ENCODE measurements at places on chromosomes 2 and 18. TPM values are rescaled to one million over a fixed set of nuclear protein-coding genes. Genes with fewer than 3 reads are reported as not detected.

DNA sequence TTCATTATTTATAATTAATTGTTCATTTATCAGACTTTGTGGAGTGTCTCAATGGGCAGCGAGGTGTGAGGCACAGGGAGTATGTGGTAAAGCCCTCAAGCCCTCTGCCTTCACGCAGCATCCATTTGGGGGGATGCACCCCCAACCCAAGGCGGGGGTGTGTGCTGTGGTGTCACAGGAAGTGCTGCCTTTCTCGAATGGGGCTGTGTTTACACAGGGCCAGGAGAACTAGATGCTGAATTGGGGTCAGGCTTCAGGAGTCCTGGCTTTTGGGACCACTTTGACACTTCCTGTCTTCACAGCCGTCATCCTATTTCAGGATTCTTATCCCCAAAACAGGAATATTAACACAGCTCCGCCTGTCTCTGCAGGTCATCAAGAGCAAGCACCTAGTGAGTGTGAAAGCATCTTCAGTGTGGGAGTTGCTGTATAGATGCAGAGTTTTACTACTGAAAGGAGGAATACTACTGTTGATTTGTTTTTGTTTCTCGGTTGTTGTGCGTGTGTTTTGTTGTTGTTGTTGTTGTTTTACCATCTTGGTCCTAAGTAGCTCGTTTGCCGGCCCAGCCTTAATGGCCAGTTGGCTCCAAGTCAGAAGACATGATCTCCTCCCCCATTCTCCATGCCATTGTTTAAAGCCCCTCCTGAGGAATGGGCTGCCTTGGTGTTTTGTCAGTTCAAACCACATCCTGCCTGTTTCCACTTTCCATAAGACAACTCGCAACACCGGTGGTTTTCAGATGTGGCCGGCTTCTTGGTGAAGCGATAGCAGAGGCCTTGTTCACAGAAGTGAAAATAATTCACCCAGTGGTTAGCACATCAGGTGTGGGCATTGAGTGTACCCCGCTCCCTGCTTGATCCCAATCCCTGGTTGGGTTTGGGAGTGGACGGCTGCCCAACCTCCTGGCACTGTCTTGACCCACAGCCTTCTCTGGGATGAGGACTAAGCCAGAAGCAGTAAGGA, 221.3 kb downstream of the BCL2 start:
- peaks cover 3% of the 10 kb centered on the region for H3K36me3 ChIP-seq
- peaks cover 33% of the 10 kb centered on the region for H3K4me1 ChIP-seq
- peak overlapping the region; percentile 35 for H3K27ac ChIP-seq
- peaks cover 65% of the 10 kb centered on the region for H3K27me3 ChIP-seq
- peak; percentile 87 for DNase-seq

GRCh38 chr18:58080451-58080850, 36.4 kb downstream of the NEDD4L start:
- H3K27me3 ChIP-seq, result peaks cover 4% of the 10 kb centered on the region
- H3K36me3 ChIP-seq, result no peaks in the 10 kb centered on the region
- H3K27ac ChIP-seq, result no peak overlapping the region
- no peaks in the 10 kb centered on the region for H3K4me1 ChIP-seq
- no peak overlapping the region for H3K4me3 ChIP-seq
- DNase-seq, result no peak

- no peaks in the 10 kb centered on the region for H3K36me3 ChIP-seq
- H3K27ac ChIP-seq, result no peak overlapping the region
- no peaks in the 10 kb centered on the region for H3K4me1 ChIP-seq
- H3K4me3 ChIP-seq, result no peak overlapping the region
Measured at GRCh38 chr2:55901941-55902340, 21.6 kb downstream of the EFEMP1 start.

GRCh38 chr2:38515155-38516074, 87.3 kb downstream of the HNRNPLL start:
- no peaks in the 10 kb centered on the region for H3K4me1 ChIP-seq
- no peak for DNase-seq
- H3K4me3 ChIP-seq, result no peak overlapping the region
- no peaks in the 10 kb centered on the region for H3K36me3 ChIP-seq

DNA sequence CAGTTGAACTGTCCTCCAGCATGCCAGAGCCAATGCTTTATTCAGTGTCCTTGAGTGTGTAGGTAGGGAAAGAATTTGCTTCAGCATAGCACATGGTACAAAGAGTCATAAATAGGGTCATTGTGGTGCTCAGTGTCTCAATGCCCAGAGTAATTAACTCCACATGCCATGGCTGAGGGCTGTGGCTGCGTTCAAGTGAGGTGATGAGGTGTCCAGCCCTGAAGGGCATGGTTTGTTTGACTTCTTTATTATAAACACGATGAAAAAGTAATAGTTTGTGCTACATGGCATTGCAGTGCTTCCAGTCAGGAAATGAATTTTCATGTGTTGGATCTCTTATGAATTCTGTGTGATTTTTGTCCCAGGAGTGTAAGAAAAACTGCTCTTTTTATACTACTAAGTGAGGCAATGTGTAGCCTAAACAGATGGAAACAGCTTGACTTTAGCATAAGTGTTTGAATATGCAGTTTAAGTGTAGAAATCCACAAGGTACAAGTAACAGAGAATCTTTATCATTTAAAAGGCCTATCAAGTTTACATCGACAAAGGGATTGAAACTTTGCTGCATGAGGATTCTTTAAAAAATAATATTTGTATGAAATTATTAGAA, 507.9 kb upstream of the CDH2 start:
- no peak overlapping the region for H3K27ac ChIP-seq
- H3K4me3 ChIP-seq, result no peak overlapping the region
- H3K36me3 ChIP-seq, result no peaks in the 10 kb centered on the region
- H3K4me1 ChIP-seq, result no peaks in the 10 kb centered on the region
- no peaks in the 10 kb centered on the region for H3K27me3 ChIP-seq
- DNase-seq, result no peak

DNA sequence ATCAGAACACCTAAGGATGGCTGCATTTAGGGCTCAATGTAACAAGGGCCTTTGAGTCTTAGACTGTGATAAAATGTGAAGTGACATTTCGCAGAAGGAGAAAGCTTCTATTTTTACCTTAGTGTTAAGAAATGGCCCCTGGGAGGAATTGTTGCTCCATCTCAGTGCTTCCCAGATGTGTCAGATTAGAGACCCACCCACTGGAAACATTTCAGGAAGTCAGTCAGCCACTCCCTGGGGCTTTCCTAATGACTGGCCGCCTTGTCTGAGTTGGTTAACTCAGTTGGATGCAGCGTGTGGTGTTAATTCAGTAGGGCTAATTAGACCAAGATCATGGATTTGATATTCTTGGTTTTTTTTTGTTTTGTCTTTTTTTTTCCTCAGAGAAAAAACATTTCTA, 355.9 kb downstream of the PIK3C3 start:
- no peak overlapping the region for H3K4me3 ChIP-seq
- no peaks in the 10 kb centered on the region for H3K4me1 ChIP-seq
- no peak for DNase-seq
- H3K27ac ChIP-seq, result no peak overlapping the region
- no peaks in the 10 kb centered on the region for H3K27me3 ChIP-seq

- peaks cover 5% of the 10 kb centered on the region for H3K27me3 ChIP-seq
- H3K4me1 ChIP-seq, result peaks cover 4% of the 10 kb centered on the region
- no peak for DNase-seq
Measured at GRCh38 chr2:197937814-197938213, 133.4 kb downstream of the PLCL1 start.

GRCh38 chr2:3094318-3094717, 283.3 kb downstream of the EIPR1 start:
- no peaks in the 10 kb centered on the region for H3K36me3 ChIP-seq
- H3K4me1 ChIP-seq, result no peaks in the 10 kb centered on the region
- no peak overlapping the region for H3K4me3 ChIP-seq
- peaks cover 23% of the 10 kb centered on the region for H3K27me3 ChIP-seq
- H3K27ac ChIP-seq, result no peak overlapping the region

GRCh38 chr2:1976728-1977416, 232.6 kb upstream of the PXDN start:
- peaks cover 7% of the 10 kb centered on the region for H3K27me3 ChIP-seq
- no peaks in the 10 kb centered on the region for H3K36me3 ChIP-seq
- no peak for DNase-seq
- no peak overlapping the region for H3K27ac ChIP-seq

DNA sequence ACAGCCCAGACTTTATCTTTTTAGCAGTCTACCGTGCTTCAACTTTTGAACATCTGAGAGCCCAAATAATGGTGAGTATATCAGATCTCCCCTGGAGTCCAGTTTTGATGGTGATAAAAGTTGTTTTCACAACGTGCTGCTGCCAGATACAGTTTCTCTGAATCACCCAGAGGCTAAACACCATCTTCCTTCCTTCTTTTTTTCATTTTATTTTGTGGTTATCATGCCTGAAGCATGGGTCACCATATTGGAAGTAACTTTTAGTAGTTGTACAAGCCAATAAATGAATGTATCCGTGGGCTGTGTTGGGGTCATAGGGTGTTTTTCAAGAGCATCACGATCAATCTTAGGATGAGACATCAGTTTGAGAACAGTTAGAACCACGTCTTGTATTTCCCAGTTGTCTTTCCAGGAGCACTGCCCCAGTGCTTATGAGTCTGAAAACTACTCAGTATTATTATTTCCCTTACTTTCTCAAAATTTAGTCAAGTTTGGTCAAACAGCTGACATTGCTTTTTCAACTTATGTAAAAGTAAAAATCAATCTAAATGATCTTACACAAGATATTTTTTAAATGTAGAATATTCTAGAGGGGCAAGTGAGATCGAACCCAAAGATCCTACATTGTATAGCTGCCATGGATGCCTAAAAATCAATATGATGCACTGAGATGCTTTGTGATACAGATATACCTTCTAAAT, 311.4 kb downstream of the CTNNA2 start:
- H3K36me3 ChIP-seq, result no peaks in the 10 kb centered on the region
- no peaks in the 10 kb centered on the region for H3K27me3 ChIP-seq
- no peak overlapping the region for H3K4me3 ChIP-seq
- no peaks in the 10 kb centered on the region for H3K4me1 ChIP-seq
- H3K27ac ChIP-seq, result no peak overlapping the region

The ERMN gene
- 3.7 TPM for total RNA-seq

The PLEKHH2 gene
- 0.54 TPM for total RNA-seq

The GALNT5 gene
- total RNA-seq, result not detected

Data from activated CD8-positive, alpha-beta memory T cell treated with anti-CD3 and anti-CD28 coated beads, Interleukin-2, amount 10 ng/mL, durations not matched to agents 7 days and 5 days (primary cell).